ENCODE measurements at places on chromosomes 1 and 21. TPM values are rescaled to one million over a fixed set of nuclear protein-coding genes. Genes with fewer than 3 reads are reported as not detected.
A peak's percentile ranks its signal among the peaks of the same experiment; 100 is the strongest.

OR14K1 gene
- not detected for total RNA-seq

SLAMF7 gene
- total RNA-seq: 112 TPM

- no peak for DNase-seq
Measured at GRCh38 chr1:212520746-212521145, 87.8 kb upstream of the ATF3 start.

- DNase-seq: peak; percentile 68
Measured at GRCh38 chr1:167555971-167556714, 2.6 kb upstream of the CREG1 start.

TCEA3 gene
- 10.5 TPM for total RNA-seq

DNA sequence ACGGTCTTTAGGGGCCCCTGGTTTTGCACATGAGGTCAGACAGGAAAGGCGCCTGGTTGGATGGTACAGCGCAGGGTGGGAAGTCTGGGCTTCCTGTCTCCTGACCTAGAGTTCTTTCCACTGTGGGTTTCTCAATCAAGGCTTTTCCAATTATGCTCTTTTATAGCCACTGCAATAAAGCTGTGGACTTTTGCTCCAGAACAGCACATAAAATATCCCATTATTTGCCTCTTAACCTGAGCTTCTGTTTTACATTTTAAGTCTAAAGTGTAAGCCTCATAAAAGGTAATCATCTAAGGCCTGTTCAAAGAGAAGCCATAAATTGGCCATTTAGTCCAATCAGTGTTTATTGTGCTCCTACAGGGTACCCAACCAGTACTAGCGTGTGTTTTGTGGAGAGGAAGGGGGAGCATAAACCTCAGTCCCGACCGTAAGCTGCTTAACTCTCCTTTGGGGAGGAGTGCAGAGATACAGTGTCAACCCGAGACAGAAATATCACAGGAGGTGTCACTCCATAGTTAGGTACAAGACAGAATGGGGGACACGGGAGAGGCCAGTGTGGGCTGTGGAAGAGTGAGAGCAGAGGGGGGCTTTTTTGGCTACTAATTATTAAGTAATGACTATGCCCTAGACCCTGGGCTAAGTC, 270.0 kb downstream of the TRABD2B start:
- DNase-seq: no peak

GRCh38 chr1:60670302-60670701, 412.1 kb upstream of the NFIA start:
- no peak for DNase-seq

GRCh38 chr1:243230914-243231313, 24.2 kb downstream of the CEP170 start:
- no peak for DNase-seq

PGBD5 gene
- not detected for total RNA-seq

ELF3 gene
- total RNA-seq: 0.37 TPM

GRCh38 chr21:31298618-31299269, 45.3 kb downstream of the TIAM1 start:
- DNase-seq: no peak

GRCh38 chr1:145997016-145997717, 788 bp upstream of the TXNIP start:
- DNase-seq: no peak

C1QB gene
- not detected for total RNA-seq

DNA sequence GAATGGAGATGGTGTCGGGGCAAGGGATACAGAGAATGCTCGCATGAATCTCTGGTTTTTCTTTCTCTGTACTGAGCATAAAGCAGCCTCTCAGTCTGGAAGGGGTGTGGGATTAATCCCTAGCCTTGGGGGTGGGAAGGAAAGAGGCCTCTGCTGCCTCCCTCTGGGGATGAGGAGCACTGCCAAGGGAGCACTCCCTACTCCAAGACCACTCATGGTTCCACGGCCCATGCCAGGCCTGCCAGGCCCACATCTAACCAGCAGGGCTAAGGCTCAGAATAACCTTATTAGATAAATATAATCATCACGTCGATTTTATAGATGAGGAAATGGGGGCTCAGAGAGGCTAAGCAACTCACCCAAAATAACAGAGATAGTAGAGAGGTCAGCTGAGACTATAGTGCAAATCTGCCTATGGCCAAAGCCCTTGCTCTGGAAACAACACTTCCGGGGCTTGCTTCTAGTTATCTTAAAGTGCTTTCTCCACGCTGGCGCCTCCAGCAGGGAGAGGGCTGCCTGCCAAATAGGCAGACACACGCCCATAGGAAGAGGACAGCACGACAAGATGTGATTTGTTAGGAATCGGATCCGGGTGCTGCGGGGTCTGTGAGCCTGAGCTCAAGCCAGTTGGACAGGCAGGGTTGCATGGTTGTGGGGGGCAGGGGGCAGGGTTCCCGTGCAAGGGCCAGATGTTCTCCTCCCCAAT, 522 bp downstream of the TEX35 start:
- no peak for DNase-seq

DNA sequence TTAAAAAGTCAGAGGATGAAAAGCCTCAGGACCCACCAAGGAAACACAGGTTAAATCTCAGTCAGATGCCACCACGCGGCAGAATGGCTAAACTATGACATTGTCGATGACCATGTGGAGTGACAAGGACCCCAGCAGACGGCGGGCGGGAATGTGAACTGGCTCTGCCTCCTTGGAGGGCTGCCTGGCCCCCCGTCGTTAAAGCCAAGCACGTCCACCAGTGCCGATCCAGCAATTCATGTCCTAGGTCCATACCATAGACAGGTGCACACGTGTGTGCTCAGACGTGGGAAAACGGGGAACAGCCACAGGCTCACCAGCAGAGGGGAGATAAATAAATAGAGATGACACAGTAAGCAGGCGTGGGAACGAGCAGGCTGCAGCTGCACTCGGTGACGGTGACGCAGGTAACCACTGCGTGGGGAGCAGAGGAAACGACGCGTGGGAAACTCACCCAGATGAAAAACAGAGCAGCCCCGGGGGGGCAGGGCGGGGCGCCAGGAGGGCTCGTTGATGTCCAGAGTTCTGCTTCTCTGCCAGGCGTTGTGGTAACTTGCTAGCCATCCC, 28.3 kb upstream of the PCBP3 start:
- peak; percentile 76 for DNase-seq

- no peak for DNase-seq
Measured at GRCh38 chr1:112788561-112788960, 73.4 kb upstream of the PPM1J start.

EDN2 gene
- not detected for total RNA-seq

DNA sequence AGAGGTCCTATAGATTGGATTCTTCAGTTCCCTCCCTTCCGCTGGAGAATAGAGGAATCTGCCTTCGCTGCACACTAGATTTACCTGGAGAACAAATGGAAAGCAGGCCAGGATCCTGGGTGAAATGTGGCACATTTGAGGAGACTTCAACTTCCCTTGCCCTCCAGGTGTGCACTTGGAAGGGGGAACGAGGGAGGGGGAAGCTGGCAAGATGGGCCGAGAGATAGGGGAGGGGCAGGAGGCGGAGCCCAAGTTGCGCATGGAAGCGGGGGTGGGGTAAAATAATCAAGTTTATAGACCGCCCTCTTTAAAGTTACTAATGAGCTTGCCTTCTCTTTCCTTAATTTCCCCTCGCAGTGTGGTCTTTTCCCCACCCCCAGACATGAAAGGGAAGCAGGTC, 155.7 kb upstream of the CAMK1G start:
- DNase-seq: no peak

DNA sequence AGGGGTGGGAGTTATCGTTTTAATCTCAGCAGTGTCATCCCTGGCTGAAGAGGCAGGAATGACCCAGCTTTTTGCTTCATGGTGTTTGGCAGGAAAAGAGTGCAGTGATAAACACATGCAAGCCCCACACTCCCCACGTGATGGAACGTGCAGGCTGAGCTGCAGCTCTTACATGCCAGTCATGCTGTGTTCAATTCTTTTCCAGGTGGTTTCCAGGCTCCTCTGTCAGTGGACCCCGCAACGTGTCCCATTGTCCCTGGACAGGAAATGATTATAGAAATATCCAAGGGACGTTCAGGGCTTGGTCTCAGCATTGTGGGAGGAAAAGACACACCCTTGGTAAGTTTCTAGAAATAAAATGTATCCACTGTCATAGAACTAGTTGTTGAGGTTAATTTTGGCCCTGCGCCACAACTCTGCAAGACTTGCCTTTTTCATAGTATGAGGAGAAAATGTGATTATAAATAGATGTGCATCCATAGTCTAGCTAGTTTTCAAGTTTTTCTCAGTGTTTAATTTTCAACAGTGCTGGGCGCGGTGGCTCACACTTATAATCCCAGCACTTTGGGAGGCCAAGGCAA, 110.2 kb upstream of the L1TD1 start:
- DNase-seq: no peak

PROK1 gene
- not detected for total RNA-seq

HIVEP3 gene
- 13.3 TPM for total RNA-seq

- DNase-seq: no peak
Measured at GRCh38 chr1:16967962-16968361, 12.5 kb downstream of the MFAP2 start.

GRCh38 chr1:112099979-112100378, 110.5 kb upstream of the KCND3 start:
- DNase-seq: no peak

- no peak for DNase-seq
Measured at GRCh38 chr1:100364697-100365096, 12.4 kb downstream of the CDC14A start.

- no peak for DNase-seq
Measured at GRCh38 chr1:228744918-228745317, 9.6 kb downstream of the RHOU start.

DNA sequence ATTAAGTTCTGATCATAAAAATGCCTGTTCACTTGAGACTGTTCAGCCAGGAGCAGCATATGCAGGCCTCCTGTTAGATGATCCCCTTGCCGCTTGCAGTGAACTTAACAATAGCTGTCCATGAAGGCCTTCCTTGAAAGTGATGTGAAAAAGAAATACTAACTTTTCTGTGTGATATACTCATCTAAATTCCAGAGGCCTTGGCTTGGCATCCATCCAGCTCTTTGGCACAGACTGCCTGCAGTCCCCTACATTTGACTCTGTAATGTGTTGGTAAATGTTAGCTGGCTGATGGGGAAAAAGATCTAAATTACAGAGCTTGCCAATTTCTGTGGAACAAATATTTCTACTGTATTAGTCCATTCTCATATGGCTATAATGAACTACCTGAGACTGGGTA, 73.7 kb downstream of the KCNK2 start:
- DNase-seq: no peak

KRTAP21-2 gene
- total RNA-seq: not detected

DNA sequence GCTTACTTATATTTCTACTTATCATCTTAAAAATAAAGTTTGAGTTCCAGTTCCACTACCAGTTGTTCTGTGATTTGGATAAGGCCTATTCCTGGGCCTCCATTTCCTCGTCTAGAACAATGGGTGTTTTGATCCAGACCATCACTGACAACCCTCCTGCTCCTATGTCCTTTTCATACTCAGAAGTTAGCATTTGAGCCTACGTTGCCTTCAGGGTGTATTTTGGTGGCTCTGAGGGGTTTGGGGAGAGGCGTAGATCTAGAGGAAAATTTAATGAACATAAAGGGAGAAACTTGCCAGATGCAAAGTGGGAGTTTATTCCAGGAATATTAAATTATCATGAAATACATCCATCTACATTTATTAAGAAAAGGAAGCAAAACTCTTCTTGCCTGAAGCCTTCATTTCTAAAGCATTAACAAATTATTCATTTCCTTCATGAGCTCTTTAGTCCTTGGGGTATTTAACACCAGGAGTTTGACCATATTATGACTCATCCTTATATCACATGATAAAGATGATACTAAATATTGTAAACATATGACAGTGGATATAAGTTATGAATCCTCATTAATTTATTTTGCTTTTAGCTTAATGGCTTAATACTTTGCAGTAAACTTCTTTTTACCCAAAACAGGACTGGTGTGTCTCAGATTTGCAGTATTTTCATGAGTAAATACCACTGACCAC, 47.2 kb upstream of the SYT14 start:
- no peak for DNase-seq

DNA sequence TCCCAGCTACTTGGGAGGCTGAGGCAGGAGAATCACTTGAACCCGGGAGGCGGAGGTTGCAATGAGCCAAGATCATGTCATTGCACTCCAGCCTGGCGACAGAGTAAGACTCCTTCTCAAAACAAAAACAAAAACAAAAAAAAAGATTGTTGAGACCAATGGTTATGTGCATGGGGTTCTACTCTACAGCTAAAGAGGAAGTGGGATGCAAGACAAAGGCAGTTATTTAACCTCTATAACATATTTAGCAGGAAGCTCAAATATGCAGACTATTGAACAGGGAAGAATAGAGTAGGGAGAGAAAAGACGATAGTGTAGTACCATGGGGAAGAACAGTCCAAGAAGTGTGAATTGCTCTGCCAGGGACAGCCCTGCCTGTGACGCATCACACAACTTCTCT, 227.7 kb downstream of the SMYD3 start:
- no peak for DNase-seq

DNA sequence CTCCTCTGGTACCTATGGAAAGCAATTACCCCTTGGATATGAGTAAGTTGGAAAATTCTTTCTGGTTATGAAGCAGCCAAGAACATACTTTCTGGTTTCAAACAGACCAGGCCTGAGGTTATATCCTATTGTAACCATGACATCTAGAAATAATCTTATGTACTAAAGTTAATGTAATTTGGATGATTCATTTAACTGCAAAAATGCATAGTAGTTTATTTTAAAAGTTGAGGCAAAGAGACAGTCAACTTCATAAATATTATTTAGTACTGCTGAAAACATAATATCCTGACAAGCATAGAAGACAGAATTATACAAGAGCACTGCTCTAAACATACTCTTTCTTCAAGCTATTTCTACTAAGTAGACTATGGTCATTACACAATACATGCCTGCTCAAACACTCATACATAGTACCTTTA, 25.5 kb downstream of the ODF2L start:
- no peak for DNase-seq

DNA sequence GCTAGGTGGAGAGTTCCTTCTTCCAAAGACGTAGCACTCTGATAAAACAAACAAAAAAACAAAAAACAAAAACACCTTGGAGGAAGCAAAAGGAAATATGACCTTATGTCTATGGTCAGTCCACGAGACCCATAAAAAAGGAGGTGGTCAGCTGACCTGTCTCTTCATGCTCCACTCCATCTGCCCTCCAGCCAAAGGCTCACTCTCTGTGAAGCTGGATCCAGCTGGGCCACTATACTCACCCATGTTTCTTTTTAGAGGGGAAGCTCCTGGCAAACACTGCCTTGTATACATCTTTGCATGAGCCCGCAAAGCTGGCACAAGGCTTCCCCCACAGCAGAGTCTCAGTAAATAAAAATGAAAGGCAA, 126.1 kb upstream of the CACHD1 start:
- DNase-seq: no peak

NECTIN4 gene
- not detected for total RNA-seq

PTPRC gene
- total RNA-seq: 433 TPM

DNA sequence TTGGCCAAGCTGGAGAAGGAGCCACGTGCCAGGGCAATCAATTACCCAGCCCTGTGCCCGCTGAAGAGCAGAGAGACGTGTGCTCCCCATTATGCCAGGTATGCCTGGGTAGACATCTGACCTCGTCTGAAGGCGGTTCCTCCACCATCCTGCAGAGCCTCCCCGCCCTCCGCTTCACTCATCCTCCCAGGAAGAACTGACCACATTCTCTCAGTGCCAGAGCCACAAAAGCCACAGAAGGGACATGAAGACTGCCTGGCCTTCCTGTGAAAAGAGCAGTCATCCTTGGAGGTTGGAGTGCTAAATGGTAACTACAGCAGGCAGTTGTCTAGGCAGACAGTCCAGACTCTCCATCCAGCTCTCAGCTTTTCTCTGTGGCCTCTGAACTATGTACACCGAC, 12.0 kb downstream of the SYT2 start:
- DNase-seq: no peak

GRCh38 chr1:206465951-206466350, 4.3 kb upstream of the IKBKE start:
- no peak for DNase-seq

All from activated naive CD4-positive, alpha-beta T cell treated with anti-CD3 and anti-CD28 coated beads, Interleukin-2, amount 50 U/mL, for 72 hours (primary cell).